Activated CD8-positive, alpha-beta memory T cell treated with anti-CD3 and anti-CD28 coated beads, Interleukin-2, amount 50 U/mL, for 48 hours (primary cell): ENCODE measurements at places on chromosomes 4 and X.

- DNase-seq: no peak
These were observed 604.9 kb upstream of the ZFP42 start for GRCh38 chr4:187390646-187391045.

DNA sequence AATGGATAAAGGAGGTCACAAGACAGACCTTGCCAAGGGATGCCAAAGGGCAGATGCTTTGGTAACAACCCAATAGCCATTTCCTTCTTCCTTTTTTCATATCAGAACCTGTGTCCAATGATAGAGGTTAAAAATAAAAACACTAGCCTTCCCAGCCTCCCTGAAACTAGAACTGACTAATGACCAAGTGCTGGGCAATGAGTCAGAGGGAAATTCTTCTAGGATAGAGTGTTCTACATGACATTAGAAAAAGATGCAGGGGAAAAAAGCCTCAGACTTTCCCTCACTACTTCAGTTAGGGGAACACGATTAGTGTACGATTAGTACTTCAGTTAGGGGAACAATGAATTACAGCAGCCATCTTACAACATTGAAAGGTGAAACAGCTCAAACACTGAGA is 29.3 kb upstream of the FAM47C start:
- DNase-seq: no peak

DNA sequence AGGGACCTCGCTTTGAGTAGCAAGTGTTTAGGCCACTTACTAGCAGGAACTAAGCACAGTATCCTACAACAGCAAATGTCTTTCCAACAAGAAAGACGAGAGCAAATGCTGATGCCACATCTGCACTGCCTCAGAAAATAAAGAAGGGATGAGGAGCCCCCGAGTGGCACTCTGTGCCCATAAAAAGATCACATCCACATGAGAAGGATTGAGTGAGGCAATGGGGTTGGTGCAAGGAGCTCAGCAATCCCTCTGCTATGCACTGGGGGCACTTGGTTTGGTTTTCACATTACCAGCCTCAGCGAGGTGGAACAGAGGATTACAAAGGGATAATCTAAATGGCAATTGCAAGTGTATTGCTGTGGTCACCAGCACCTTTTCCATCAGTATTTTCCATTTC is 252.8 kb upstream of the SLC7A11 start:
- DNase-seq: no peak

DNA sequence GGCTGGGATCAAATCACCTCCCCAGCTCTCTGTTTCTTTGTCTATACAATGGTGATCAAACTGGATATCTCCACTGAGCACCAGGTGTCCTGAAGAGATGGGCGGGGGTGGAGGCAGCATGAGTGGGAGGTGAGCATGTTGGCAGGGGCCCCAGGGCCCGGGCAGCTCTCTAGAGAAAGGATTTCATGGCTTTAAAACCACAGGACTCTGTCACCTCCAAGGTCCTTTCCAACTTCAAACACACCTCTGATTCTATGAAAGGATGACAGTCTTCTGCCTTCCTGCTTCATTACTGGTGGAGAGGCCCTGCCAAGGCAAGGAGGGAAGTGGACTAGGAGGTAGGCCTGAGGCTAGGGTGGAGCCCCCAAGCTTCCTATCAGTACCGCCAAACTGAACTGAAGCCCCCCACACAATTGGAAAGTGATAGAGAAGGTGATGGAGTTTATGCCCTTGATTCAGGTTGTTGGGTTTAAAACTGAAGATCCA is 38.6 kb downstream of the TRIM2 start:
- DNase-seq: no peak

- no peak for DNase-seq
These were observed 1722.1 kb upstream of the PCDH10 start for GRCh38 chr4:131427000-131427399.

GRCh38 chr4:126136922-126137781 is 822.4 kb downstream of the FAT4 start:
- DNase-seq: no peak

DNA sequence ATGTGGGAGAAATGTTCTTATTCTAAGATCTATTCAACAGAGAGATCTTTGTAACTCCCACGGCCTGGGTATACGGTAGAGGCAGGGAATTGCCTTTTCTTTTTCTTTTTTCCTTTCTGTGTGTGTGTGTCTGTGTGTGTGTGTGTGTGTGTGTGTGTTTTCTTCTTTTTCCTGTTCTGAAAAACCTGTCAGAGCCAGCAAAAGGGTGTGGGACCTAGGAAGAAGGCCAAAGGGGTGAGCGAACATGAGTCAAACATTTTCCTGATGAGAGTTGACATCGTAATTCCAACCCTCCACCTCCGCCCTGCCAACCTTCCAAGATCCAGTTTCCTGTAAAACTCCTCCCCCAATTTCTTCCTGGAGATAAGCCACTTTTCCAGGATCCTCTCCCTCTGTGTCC is 2.8 kb upstream of the CHIC2 start:
- DNase-seq: no peak

DNA sequence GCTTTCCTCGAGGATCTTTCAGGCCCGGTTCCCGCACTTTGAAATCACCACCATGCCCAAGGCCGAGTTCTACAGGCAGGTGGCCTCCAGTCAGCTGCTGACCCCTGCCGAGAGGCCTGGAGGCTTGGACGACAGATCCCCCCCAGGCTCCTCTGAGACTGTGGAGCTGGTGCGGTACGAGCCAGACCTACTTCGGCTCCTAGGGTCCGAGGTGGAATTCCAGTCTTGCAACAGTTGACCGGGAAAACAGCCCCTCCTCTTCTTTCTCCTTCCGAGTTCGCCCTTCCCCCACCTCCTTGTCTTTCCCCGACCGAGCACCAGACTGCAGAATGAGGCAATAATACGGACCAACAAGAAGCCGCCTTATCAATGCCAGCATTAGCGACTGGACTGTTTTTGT is 54.4 kb downstream of the ELF4 start:
- no peak for DNase-seq

DNA sequence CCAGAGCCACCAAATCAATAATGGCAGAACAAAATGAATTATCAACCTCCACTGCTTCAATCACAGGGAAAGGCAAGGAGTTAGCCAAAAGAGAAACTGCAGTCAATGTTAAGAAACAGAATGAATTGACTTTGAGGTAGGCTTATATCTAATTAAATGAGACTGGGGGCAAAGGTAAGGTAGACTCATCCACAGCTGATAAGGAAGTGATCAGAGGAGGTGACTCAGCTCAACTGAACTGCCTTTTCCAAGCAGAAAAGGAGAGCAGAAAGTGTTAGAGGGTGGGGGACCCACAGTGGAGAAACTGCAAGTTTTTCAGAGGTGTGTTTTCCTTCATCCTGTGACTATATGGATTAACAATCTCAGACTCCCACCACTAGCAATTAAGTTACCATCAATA is 345.8 kb upstream of the PPARGC1A start:
- no peak for DNase-seq

GRCh38 chr4:154035341-154035740 is 246.5 kb upstream of the SFRP2 start:
- DNase-seq: no peak

- DNase-seq: no peak
These were observed 62.7 kb upstream of the PHKA2 start for GRCh38 chrX:19046343-19047215.

- no peak for DNase-seq
These were observed 79.9 kb downstream of the NHSL2 start for GRCh38 chrX:71990518-71990917.

DNA sequence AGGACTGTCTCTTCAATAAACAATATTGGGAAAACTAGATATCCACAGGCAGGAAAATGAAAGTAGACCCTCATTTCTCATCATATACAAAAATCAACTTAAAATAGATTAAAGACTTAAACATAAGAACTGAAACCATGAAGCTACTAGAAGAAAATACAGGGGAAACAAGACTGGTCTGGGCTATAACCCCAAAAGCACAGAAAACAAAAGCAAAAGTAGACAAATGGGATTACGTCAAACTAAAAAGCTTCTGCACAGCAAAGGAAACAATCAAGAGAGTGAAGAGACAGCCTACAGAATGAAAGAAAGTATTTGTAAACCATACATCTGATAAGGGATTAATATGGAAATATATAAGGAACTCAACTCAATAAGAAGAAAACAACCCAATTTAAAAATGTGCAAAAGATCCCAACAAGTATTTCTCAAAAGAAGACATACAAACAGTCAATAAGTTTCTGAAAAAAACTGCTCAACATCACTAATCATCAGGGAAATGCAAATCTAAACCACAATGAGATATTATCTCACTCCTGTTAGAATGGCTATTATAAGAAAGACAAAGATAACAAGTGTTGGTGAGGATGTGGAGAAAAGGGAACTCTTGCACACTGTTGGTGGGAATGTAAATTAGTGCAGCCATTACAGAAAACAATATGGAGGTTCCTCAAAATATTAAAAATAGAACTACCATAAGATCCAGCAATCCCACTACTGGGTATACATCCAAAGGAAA is 325.3 kb upstream of the RASGEF1B start:
- no peak for DNase-seq

GRCh38 chr4:147195386-147195785 is 249.7 kb upstream of the TTC29 start:
- no peak for DNase-seq

DNA sequence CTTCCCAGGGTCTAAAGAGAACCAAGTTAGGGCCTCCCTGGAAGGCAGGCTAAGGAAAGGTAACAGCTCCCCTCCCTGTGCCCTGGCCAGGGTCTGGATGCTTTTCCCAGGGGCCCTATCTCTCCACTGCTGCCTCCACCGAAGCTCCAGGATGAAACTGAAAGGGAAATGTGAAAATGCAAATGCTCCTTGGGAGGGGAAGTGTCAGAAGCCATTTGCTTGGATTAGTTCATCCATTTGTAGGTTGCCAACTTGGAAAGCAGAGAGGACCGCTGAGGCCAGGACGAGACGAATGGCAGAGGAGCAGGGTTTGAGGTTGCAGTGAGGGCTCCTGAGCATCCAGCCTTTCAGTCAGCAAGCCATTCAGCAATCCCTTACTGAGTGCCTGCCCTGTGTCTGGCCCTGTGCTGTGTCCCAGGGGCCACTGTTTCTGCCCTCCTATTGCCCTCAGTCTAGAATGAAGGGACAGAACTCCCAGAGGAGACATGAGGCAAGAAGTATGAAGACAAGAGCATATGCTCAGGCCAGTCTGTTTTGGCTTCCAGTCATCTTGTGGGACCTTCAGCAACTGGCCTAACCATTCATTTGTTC is 45.9 kb upstream of the PGRMC1 start:
- no peak for DNase-seq

GRCh38 chrX:45527834-45528233 is 327.2 kb upstream of the DIPK2B start:
- DNase-seq: no peak

GRCh38 chrX:125765347-125765746 is 400.7 kb downstream of the DCAF12L2 start:
- DNase-seq: no peak

- no peak for DNase-seq
These were observed 51.0 kb downstream of the SPIN2B start for GRCh38 chrX:57070185-57070984.

- no peak for DNase-seq
These were observed 342.3 kb downstream of the HNRNPD start for GRCh38 chr4:82031376-82031927.

DNA sequence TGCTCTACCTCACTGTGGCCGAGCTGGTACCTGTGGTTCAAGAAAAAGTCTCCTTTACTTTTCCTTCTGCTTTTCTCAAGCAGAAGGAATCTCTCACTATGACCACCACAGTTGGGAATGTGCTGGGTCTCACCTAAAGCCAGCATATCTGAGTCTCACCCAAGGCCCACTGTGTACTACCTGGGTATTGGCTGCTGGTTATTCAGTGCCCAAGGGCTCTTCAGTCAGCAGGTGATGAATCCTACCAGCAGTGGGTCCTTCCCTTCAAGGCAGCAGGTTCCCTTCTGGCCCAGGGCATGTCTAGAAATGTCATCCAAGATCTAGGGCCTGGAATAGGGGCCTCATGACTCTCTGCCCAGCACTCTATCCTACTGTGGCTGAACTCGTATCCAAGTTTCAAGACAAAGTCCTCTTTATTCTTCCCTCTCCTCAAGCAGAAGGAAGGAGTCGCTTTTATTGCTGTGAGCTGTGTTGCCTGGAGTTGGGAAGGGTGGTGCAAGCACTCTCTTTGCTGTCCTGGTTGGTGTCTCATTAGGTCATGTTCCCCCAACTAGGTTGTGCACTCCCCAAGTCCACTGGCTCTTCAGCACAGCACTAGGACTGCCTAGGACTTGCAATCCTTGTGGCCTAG is 6.1 kb downstream of the CXCL10 start:
- DNase-seq: no peak

GRCh38 chr4:12633053-12633651 is 851.0 kb downstream of the RAB28 start:
- DNase-seq: peak; percentile 87

DNA sequence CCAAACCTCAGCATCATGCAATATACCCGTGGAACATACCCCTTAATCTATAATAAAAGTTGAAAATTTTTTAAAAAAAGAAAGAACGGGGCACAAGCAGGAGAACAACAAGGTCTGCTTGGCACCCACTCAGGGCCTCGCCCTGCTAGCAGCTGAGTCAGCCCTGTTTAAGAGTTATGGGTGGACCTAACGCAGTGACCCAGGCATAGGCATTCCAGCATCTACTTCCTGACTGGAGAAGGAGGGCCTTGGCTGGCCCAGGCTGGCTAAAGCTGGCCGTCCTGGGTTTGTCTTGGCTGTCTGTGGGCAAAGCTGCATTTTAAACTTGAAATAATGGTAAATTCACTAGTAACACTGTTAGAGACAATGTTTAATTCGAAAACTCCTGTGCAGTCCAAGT is 236.7 kb upstream of the PGRMC2 start:
- no peak for DNase-seq

- DNase-seq: no peak
These were observed 10.2 kb downstream of the DUSP9 start for GRCh38 chrX:153657161-153657560.

DNA sequence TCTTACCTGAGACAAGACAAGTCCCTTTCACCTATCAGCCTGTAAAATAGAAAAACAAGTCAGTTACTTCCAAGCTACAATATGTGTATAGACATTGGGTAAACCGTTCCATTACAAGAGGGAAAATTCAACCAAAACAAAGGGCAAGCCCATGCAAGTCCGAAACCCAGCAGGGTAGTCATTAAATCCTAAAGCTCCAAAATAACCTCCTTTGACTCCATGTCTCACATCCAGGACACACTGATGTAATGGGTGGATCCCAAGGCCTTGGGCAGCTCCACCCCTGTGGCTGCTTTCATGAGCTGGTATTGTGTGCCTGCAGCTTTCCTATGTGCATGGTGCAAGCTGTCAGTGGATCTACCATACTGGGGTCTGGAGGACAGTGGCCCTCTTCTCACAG is 14.7 kb upstream of the FAM47B start:
- DNase-seq: no peak

DNA sequence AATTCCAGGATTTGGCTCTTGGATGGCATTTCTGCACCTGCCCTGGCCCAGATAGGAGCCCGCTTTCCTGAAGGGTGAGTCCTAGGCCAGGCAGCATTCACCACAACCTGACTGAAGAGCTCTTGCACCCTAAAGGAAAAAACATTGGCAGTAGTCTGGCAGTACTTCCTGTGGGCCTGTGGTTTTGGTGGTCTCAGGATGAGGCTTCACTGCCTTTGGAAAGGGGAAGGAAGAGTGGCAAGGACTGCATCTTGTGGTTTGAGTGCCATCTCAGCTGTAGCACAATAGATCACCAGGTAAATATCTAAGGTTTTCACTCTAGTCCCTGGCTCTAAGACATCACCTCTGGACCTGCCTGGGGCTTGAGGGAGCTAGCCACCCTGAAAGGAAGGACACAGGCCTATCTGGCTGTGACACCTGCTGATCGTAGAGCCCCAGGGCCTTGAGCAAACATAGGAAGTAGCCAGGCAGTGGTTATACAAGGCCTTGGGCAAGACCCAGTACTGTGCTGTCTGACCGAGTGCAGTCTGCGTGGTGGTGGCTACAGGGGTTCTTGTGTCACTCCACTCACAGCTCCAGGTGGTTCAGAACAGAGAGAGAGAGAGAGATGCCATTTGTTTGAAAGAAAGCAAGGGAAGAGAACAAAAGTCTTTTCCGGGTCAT is 28.5 kb upstream of the PRRG1 start:
- DNase-seq: no peak
